Activated T-helper 9 cell treated with anti-CD3 and anti-CD28 coated beads, Interleukin-2, amount 50 U/mL, for 16 hours (primary cell): ENCODE measurements at places on chromosomes 1 and 21.

DNA sequence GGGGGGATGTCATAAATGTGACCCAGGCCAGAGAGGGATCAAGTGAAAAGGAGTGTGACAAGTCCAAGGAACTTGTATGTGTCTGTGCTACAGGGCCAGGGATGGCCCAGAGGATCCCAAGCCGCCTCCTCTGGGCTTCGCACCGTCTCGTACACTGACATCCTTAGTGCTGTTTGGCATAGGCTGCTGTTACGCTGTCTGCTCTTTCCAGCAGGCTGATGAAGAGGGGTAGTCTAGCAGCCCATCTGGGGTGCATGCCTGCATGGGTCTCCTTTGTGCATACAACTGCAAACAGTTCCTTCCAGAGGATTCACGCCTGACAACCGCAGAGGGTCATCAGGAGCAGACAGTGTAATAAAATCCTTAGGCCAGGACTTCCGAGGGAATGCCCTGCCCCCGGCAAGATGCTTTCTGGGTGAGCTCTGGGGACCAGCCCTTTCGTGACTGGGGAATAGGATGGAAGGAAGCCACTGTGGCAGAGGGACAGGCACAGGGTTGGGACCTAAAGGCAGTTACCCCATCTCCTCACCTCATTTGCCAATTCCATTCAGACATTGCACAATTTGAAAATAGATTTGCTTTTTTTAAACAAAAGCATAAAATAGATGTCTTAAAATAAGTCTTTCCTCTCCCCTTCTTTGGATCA, 6.3 kb upstream of the GOLT1A start:
- DNase-seq, result no peak

DNA sequence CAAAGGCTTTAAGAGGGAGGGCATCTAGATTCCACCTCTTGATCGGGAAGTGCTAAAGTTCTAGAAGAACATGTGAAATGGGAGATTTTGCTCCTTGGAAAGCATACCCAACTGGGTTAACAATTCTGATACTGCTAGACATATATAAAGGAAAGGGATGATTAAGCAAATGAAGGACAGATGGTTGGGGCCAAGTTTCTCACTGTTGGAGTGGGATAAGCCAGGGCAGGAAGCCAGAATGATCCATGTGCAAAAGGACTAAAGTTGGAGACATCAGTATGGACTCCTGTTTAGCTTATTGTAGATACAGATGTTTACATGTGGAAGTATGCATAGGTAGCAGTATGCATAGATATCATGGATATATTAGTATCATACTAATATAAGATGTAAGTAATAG, 16.8 kb downstream of the PLA2G5 start:
- no peak for DNase-seq

DNA sequence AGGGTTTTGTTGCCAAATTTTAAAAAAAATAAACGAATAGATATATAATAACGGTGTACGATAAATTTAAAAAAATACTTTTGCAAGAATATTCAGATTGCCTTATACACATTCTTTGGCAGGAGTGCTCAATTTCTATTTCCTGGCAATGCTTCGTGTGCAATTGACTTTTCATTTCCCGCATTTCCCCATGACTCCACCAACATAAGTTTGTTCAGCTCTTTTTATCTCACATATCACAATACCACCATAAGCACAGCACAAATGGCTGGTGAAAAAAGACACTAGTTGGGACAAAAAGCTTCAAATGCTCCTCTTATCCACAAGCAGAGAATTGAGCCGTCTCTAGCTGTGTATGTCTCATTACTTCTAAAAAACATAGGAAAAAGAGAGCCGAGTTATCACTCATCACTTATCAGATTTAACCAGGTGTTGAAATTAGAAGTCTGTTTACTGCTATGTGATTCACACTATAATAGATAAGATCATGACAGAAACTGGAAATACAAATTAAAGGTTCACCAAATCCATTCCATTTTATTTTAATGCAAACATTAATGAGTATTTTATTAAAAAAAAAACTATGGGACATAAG, 28.9 kb upstream of the RGS1 start:
- DNase-seq, result no peak

DNA sequence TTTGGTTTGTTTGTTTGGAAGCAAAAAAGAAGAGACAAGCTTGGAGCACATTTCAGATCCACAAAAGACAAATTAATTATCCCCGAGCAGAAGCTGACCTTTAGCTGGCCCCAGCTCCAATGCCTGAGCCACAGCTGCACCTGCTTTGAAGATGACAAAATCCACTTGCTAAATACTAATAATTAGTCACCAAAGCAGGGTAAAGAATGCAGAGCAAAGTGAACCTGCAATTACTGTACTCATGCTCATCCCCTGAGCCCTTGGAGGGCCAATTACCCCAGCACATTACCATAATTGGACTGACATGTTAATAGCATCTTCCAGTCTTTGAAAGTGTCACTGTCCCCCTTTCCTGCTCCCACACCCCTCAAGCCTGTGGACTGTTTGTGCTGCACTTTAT, 38.2 kb upstream of the KCND3 start:
- no peak for DNase-seq

DNA sequence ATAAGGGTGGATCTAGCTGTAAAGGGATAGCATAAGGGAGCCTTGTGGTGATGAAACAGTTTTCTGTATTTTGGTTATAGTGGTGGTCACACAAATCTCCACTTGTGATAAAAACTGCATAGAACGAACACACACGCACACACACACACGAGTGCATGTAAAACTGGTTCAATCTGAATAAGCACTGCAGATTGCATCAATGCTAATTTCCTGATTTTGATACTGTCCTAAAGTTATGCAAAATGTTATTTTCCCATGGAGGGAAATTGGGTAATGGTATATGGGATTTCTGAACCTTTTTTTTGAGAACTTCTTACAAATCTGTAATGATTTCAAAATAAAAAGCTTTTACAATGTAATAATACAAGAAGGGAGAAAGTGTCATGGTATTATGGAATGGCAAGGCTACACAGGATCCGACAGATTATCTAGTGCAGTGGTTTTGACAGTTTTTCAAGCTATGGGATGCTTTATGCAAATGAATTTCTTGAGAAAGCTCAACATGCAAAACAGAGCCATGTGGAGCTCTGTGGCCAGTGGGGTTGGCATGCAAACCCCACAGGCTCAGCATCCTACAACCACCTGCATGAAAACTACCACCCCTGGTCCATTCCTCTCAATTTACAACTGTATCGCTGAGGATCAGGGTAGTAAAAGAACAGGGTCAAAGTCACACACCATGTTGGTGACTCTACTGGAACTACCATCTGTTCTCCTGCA, 18.8 kb downstream of the SLC41A1 start:
- no peak for DNase-seq

GRCh38 chr1:212381397-212382035, 33.2 kb downstream of the PACC1 start:
- DNase-seq, result no peak

DNA sequence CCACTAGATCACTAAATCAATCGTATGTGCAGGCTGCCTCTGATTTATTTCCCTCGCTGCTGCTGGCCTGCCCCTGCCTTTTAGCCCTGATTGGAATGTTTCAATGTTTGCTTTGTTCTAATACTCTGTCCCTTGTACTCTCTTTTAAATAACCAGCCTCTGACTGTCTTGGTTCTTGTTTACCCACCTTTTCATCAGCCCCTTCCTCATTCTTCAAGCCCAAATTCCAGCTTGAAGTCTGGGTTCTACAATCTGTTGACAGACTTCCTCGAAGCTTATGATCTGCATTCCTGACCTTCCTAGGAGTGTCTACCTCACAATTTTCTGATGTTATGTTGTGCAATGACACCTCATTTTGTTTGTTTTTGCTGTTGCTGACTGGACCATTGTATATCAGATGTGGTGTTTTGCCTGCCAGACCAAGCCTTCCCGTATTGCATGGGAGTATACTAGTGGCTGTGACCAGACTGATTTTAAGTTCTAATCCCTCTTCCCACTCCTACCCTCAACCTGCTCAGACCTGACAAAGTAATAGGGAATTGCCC, 46.6 kb upstream of the APOBEC4 start:
- no peak for DNase-seq

GRCh38 chr1:247406014-247406656, 9.8 kb upstream of the NLRP3 start:
- DNase-seq, result no peak

DNA sequence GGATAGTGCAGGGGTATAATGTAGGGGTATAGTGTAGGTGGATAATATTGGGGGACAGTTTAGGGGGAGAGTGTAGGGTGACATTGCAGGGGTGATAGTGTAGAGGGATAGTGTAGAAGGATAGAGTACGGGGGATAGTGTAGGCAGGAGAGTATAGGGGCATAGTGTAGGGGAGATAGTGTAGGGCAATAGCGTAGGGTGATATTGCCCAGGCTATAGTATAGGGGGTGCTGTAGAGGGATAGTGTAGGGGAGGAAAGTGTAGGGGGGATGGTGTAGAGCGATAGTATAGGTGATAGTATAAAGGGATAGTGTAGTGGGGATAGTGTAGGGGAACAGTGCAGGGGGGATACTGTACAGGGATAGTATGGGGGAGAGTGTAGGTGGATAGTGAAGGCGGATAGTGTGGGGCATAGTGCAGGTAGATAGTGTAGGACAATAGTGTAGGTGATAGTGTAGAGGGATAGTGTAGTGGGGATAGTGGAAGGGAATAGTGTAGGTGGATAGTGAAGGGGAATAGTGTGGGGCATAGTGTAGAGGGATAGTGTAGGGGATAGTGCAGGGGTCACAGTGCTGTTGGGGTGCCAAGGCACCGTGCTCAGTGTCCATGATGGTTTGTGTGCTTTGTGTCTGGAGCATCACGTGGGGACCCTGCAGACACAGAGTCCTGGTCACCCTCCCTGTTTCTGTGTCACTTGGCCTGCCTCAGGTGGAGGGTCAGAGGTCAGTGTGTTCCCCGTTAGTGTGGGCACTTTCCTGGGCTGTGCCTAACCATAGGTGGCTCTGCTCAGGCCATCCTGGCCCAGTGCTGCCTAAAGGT, 10.5 kb upstream of the ARF1 start:
- no peak for DNase-seq

- DNase-seq, result no peak
Measured at GRCh38 chr1:87735750-87736149, 407.1 kb downstream of the LMO4 start.

DNA sequence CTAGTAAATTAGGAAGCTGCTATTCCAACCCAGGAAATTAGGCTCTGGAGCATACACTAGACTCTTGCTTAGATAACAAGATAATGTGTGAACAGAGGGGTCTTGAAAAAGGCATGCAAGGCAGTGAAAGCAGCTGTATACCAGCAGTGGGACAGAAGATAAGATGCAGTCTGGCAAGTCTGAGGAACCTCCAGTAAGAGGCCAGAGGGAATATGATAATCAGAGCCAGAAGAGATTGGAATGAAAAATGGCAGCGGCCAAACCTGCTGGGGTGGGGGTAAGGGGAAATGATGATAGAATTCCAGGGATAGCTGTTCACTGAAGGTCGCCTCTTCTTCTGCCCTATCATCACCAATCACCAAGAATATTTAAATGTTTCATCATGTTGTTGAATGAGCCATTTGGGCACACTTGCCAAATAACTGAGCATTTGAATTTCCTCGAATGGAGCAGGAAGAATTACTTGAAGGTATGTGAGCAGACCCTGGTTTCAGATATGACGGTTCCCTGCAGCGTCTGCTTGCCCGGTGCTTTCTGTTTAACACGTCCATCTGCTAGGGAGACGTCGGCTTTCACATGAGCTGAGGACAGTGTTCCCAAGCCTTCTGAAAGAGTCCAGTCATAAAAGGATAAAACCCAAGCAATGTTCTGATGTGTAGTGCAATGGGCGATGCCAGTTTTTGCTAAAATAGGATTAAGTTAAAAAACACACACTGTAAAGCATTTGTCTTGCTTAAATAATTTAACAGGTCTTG, 173.3 kb downstream of the RWDD3 start:
- no peak for DNase-seq

DNA sequence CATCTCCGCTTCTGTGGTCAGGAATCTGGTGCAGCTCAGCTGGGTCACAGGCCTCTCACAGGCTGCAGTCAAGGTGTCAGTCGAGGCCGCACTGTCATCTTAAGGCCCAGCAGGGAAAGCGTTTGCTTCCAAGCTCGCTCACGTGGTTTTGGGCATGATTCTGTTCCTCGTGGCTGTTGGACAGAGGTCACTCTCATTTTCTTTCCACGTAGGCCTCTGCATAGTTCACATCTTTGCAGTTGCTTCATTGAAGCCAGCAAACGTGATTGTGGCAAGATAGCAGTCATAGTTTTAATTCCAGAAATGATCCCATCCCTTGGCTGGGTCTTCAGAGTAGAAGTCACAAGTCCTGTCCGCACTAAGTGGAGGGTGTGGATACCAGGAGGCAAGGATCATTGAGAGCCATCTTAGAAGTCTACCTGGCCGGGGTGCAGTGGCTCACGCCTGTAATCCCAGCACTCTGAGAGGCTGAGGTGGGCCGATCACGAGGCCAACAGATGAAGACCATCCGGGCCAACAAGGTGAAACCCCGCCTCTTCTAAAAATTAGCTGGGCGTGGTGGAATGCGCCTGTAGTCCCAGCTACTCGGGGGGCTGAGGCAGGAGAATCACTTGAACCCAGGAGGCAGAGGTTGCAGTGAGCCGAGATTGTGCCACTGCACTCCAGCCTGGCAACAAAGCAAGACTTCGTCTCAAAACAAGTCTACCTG, 24.5 kb downstream of the NECAP2 start:
- DNase-seq, result no peak

DNA sequence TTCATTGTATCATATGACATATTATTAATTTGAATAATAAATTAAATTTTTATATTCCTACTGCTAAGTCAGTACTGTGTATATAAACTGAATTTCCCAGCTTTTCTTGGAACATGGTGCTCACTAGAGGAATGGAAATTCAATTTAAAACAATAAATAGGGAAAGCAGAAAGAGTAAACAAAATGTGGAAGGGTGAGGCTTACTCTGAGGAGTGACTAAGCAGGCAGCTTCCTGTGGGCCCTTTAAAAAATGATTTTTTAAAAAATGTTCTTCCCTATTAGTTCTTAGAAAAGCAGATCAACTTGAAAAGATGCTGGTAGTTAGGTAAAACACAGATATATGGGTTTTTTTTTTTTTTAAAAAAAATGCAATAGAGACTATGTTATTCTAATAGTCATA, 49.5 kb upstream of the S1PR1 start:
- no peak for DNase-seq

- DNase-seq, result no peak
Measured at GRCh38 chr1:6785318-6785727, at the start of gene CAMTA1. Gene CAMTA1 (plus strand): TSS chr1:6785454. CDS start chr1:6785531, 77 bp downstream.

- no peak for DNase-seq
Measured at GRCh38 chr1:156795374-156795733, 21.3 kb downstream of the SH2D2A start.

DNA sequence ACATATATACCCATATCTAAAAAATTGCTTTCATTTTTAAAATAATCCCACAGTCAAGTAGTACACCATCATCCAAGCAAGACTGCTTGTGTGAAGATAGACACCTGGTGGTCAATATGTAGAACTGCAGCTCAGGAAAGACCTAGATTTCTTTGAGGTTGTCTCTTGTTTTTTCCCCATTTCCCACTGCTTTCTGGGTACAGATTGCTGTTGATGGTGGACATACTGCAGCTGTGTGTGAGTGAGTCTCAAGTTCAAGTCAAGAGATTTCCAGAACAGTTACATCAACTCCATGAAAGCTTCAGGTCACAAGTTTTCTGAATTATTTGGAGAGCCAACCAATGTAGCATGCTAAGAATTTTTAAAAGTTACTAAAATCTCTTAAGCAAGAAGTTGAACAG, 306.4 kb downstream of the DUSP10 start:
- no peak for DNase-seq

GRCh38 chr1:167713330-167714081, 8.3 kb upstream of the MPZL1 start:
- no peak for DNase-seq
